ENCODE measurements at places on chromosomes 5 and 9. TPM values are rescaled to one million over a fixed set of nuclear protein-coding genes. Genes with fewer than 3 reads are reported as not detected.

GRCh38 chr9:97398999-97399758 is 12.7 kb upstream of the TDRD7 start:
- peak; percentile 68 for DNase-seq

DNA sequence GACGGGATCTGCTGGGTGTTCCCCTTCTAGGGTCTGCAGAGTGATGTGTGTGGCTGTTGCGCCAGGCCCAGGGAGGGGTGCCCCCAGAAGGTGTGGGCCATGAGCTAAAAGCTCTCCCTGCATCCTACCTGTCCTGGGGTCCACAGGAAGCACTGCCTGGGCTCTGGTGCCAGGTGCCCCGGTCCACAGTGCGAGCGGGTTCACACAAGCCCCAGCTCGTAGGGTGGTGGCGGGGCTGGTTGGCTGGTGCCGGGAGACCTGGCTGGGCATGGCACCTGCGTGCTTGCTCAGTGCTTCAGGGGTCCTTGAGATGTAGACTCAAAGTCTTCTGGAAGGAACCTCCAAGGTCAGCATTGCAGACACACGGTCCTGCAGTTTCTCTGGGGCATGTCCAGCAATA is 25.5 kb downstream of the ASS1 start:
- DNase-seq: no peak

- DNase-seq: no peak
Observed at GRCh38 chr5:35198075-35198474, 32.2 kb downstream of the PRLR start.

DNA sequence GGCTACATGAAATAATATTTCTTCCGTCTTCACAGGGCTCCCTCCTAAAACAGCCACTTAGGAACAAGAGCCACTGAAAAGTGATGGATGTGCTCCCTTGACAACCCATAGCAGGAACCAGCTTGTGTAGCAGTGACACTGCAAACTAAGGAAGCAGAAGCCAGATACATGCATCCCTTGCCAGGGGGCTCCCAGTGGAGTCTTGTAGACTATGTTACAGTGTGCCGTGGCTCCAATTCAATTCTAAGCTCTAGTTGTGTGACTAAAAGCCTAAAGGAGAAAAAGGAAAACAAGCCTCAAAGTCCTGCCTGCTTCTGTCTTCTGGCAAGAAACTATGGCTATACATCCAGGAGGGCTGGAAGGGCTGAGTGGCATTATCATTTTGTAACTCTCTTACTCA is 12.2 kb upstream of the TAF1L start:
- DNase-seq: no peak

The PCYOX1L gene
- 6.1 TPM for total RNA-seq

The PCDHB9 gene
- total RNA-seq: 0.27 TPM

DNA sequence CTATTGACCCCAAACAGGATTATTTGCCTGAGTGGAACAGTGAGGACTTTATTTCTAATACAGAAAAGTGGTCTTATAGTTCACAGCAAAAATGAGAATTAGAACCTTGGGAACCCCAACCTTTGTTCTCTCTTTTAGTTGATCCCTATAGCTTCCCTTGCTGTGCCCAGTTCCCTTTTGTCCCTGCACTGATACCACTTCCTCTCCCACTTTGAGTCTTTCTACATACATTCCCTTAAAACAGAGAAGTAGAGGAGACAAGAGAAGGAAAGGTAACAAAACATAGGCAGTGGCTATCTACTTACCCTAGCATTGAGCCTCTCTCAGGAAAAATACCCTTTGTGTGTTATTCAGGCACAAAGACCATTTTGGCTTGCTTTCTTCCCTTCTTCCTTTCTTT is 246.4 kb downstream of the FAM114A2 start:
- DNase-seq: no peak

DNA sequence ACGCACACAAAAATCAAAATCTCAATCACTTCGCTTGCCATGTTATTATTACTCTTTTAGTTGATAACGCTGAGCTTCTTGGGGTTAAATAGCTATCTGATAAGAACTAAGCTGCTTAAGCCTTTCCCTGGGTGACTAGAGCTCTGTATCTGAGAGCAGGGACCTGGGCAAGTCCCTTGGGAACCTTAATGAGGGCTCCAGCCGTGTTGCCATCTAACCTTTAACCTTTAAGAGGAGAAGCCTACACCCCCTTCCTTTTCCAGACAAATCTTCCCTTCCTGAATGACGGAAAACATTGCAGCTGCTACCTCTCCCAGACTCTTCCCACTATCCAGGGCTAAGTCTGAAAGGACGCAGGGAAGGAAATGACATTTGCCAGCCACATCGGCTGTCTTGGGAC is 216.5 kb upstream of the RAI14 start:
- no peak for DNase-seq

DNA sequence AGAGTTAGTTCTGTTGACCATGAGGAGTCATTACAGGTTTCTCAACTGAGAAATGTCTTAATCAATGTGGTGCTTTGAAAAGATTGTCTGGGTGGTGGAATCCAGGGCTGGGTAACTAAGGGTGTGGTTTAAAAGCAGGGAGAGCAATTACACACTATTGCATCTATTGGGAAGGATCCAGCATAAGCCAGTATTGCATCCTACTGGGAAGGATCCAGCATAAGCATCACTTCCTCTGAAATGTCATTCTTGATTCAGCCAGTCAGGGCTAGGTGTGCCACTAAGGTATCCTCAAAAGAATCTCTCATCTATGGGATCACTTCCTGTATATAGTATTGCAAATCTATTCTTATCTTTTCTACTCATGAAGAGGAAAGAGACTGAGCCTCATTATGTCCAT is 38.6 kb downstream of the ELOVL7 start:
- DNase-seq: no peak

The ANKRD34B gene
- not detected for total RNA-seq

The CD72 gene
- total RNA-seq: 125 TPM

The PCDHAC2 gene
- not detected for total RNA-seq

DNA sequence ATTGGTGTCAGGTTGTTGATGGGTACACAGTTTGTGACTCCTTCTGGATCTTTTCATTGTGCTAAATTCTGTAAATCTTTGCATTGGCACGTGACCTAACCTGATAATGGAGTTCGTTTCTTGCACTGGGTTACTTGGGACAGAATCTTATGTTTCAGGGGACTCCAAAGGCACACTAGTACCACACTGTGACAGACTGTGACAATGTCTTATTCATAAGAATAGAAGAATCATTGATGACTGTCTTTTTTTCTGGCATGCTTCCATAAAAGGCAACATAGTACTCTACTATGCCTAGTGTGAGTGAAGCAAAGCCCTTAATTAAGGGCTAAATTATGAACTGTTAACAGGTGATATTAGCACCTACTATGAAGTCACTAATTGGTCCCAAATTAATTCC is 35.4 kb upstream of the RICTOR start:
- no peak for DNase-seq

DNA sequence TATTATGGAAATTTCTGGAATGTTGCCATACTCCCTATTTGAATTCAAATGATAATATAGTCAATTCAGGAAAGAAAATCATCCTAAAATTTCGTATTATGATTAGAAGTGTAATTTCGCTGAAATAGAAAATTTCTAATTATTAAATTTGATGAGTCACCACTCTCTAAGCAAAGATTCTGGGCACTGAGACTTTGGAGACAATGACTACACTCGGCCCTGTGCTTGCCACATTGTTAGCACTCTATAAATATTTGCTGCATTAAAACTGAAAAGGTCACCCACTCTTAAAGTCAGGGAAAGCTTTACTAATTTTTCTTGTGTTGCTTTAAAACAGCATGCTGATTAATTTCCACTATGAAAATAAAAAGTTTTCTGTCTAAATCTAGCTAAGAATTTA is 240.3 kb downstream of the TLE4 start:
- no peak for DNase-seq

The AQP3 gene
- 0.95 TPM for total RNA-seq

The TAS2R1 gene
- total RNA-seq: not detected

DNA sequence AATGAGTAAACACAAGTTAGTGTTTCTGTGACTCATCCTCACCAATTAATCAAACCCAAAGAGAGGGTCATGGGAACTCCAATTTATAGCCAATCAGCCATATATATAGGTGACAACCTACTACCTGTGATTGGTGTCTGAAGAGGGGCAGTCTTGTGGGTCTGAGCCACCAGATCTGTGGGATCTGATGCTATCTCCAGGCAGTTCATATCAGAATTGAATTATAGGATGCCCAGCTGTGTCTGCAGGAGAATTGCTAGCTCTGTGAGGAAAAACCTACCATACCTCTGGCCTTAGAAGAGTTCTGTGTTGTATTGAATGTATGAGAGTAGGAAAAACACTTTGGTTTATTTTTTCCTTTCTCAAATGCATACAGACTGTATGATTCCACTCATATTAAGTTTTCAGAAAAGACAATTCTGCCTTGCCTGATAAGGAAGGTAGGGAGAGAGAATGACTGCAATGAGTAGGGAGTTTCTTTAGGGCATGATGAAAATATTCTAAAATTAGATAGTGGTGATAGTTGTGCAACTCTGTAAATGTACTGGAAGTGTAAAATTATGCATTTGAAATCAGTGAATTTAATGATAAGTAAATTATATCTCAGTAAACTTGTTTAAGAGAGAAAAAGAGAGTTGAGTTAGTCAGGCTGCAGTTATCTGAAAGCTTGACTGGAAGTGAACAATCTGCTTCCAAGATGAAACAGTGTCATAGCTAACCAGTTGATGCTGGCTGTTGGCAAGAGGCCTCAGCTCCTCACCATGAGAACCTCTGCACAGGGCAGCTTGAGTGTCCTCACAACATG is 274.9 kb downstream of the AUH start:
- DNase-seq: no peak

The TTC16 gene
- not detected for total RNA-seq

DNA sequence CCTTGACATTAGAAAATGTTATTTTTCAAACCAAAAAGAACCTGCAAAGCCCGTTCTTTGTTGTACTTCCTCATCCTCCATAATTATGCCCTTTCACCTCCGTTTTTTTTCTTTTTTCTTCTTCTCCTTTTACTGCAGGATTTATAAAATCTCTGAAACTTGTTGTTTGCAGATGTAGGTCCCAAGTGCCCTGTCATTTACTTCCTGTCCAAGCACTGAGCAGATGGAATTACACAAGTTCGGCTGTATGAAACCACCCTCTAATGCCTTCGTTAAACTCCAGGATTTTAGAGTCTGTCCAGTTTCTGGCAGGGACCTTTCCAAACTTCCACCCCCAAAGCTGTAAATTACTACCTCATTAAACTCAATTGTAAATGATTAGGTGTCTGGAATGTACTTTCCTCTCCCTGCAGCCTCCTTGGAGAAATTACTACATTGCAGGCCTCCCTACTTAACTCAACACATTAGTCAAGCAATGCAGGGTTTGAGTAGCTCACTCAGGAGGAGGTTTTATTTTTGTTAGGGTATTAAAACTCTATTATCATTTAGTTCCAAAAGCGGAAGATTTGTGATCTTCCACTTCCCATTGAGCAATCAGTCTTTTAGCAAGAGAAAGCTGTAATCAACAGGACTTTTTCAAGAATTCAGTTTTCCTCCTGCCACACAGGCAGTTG is 125.6 kb upstream of the LPAR1 start:
- no peak for DNase-seq

The CSF2 gene
- total RNA-seq: 0.29 TPM

- DNase-seq: no peak
Observed at GRCh38 chr9:86082870-86083269, 16.5 kb downstream of the GOLM1 start.

- DNase-seq: no peak
Observed at GRCh38 chr9:4548811-4549725, 58.8 kb downstream of the SLC1A1 start.

DNA sequence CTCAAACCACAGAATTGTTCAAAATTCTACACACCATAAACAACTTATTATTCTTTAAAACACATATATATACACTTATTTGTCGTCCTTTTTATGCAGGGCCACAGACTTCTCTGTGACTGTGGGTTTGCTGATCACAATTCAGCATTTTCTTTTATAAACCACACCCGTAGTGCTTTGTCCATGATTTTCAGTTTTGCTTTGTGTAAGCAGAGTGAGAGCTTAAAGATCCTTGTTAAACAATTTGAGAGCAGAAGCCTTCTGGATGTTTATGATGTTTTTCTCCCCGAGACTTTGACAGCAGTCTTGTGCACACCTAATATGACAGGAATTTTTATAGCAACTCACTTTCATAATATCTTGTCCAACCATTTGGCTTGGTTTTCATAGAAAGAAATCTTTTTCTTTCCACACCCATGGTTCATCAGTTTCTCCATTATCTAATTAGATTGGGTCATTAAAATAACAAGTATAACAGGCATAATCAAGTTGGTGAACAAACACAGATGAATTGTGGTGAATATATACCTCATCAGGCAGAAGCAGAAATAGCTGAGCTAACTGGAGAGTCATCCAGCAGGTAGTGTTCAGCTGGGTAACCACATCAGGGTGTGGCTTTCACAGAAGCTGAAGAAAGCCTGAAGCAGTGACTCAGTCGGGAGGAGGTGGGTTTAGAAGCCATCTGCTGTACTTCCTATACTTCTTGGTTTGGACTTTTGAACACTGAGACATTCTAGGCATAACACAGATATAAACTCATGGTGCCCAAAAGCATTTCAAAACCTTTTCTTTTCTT is 232.8 kb downstream of the DOCK8 start:
- no peak for DNase-seq

The IFNE gene
- total RNA-seq: not detected

DNA sequence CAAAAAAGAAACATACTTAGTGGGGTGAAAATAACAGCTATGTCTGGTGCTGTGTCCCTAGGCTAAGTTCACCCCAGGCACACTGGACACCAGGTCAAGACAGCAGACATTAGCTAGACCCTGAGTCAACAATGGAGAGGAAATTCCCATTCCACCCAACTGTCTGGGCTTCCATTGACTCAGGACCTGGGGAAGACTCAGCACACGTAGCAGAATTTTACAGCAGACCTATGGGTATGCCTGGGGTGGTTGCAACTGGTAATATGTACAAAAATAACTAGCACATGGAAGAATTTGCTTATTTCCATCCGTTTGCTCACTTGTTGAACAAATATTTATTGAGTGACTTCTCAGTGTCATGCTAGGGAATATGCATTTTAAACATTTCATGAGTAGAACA is 117.0 kb downstream of the GAS1 start:
- DNase-seq: no peak

DNA sequence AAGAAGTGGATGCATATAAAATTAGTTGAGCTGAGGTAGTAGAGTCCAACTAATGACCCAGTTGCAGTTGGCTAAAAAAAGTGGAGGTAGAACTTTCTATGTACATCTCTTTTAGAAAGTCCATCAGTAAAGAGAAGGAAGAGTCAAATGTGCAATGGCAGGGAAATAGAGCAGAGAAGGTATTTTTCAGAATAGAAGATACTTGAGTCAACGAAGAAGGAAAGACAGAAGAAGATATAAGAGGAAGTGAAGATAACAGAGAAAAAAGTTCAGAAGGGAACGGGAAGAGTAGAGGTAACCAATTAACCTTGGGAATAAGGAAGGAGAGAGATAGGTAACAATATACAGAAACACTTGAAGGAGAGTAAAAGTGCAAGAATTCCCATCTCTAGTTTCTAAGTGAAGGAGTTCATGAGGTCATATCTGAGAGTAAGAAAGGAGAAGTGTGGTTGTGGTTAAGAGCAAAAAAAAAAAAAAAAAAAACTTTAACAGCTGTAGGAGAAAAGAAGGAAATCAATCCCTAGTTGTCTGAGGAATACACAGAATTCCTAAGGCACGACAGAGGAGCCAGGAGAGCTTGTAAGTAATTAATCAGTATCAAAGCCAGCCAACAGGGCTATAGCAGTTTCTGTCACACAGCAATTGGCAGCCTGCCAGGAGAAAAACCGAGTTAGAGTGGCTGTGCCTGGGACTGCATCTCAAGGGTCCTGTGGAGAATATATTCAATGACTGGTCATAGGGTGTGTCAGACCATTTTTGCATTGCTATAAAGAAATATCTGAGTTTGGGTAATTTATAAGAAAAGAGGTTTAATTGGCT is 61.0 kb downstream of the ARL15 start:
- DNase-seq: no peak

The TAF11L10 gene
- total RNA-seq: not detected

The GCNT1 gene
- 10.6 TPM for total RNA-seq

All from activated B cell treated with CpG ODN at 0.5 μM for 24 hours (primary cell).